Endodermal cell (in vitro differentiated cells): ENCODE measurements at places on chromosomes 13 and 19. TPM values are rescaled to one million over a fixed set of nuclear protein-coding genes. Genes with fewer than 3 reads are reported as not detected.

GRCh38 chr13:79258489-79258888, 147.6 kb downstream of the RBM26 start:
- no peak overlapping the region for H3K4me3 ChIP-seq
- H3K27ac ChIP-seq: no peak overlapping the region
- DNase-seq: no peak
- no peaks in the 10 kb centered on the region for H3K36me3 ChIP-seq

- no peaks in the 10 kb centered on the region for H3K27me3 ChIP-seq
- no peak for DNase-seq
- no peaks in the 10 kb centered on the region for H3K36me3 ChIP-seq
- H3K27ac ChIP-seq: no peak overlapping the region
- H3K4me3 ChIP-seq: no peak overlapping the region
Measured at GRCh38 chr13:36526897-36527296, 94.6 kb downstream of the CCNA1 start.

GRCh38 chr13:95480131-95480545, 72.4 kb upstream of the CLDN10 start:
- no peak overlapping the region for H3K4me3 ChIP-seq
- H3K27ac ChIP-seq: no peak overlapping the region
- H3K36me3 ChIP-seq: no peaks in the 10 kb centered on the region
- peaks cover 3% of the 10 kb centered on the region for H3K4me1 ChIP-seq
- H3K27me3 ChIP-seq: no peaks in the 10 kb centered on the region
- DNase-seq: no peak

- peak overlapping the region; percentile 94 for H3K27ac ChIP-seq
- peak; percentile 92 for DNase-seq
- no peak overlapping the region for H3K4me3 ChIP-seq
- no peaks in the 10 kb centered on the region for H3K36me3 ChIP-seq
- H3K4me1 ChIP-seq: no peaks in the 10 kb centered on the region
- peaks cover 33% of the 10 kb centered on the region for H3K27me3 ChIP-seq
Measured at GRCh38 chr19:7870571-7871436, 3.4 kb downstream of the PRR36 start.

- no peak overlapping the region for H3K27ac ChIP-seq
- no peak overlapping the region for H3K4me3 ChIP-seq
- no peaks in the 10 kb centered on the region for H3K4me1 ChIP-seq
- no peaks in the 10 kb centered on the region for H3K27me3 ChIP-seq
- DNase-seq: no peak
Measured at GRCh38 chr13:72886272-72887067, 104.5 kb downstream of the PIBF1 start.

The TUBB4A gene
- total RNA-seq: 5.2 to 7.6 TPM (median 6.7 TPM) in 3 replicates

The CGB2 gene
- total RNA-seq: 0.57 and 0.79 TPM in 2 replicates

The EBPL gene
- total RNA-seq: 60.2 and 60.9 TPM in 2 replicates

The ZNF784 gene
- total RNA-seq: 5.0 to 9.2 TPM (median 7.2 TPM) in 3 replicates

The IFNL1 gene
- total RNA-seq: not detected in 2 replicates
